ENCODE measurements at places on chromosomes 2 and 18.
A peak's percentile ranks its signal among the peaks of the same experiment; 100 is the strongest.

DNA sequence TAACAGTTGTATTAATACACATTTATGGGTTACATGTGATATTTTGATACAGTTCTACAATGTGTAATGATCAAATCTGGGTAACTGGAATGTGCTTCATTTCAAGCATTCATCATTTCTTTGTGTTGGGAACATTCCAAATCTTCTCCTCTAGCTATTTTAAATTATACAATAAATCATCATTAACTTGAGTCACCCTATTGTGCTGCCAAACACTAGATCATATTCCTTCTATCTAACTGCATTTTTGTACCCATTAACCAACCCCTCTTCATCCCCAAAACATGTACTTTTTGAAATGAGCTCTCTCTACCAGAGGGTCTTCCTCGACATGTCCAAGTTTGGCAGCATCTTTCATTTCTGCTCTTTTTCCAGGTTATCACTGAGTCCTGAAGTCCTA, 81.1 kb upstream of the TTC39C start:
- no peak for DNase-seq

- DNase-seq, result no peak
Observed at GRCh38 chr2:29733965-29734364, 187.4 kb downstream of the ALK start.

GRCh38 chr2:37786191-37786698, 114.8 kb upstream of the CDC42EP3 start:
- no peak for DNase-seq

- DNase-seq, result no peak
Observed at GRCh38 chr2:38407111-38407682, 30.1 kb upstream of the ATL2 start.

DNA sequence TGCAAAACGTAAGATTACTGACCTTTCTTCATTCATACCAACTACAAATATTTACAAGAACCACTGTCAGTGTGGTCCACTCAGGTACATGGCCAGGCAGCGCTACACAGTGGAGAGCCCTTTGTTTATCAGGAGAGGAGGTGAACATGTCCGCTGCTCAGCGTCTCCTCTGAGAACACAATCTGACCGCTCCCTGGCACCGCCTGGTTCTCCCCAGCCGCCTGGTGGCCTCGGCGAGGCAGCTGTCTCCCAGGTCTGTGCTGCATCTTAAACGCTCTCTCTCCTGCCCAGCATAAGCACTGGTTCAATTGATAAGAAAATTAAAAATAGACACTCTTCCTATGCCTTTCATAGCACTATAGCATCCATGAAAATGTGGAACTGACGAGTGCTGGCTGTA, 146.8 kb upstream of the PXDN start:
- no peak for DNase-seq

DNA sequence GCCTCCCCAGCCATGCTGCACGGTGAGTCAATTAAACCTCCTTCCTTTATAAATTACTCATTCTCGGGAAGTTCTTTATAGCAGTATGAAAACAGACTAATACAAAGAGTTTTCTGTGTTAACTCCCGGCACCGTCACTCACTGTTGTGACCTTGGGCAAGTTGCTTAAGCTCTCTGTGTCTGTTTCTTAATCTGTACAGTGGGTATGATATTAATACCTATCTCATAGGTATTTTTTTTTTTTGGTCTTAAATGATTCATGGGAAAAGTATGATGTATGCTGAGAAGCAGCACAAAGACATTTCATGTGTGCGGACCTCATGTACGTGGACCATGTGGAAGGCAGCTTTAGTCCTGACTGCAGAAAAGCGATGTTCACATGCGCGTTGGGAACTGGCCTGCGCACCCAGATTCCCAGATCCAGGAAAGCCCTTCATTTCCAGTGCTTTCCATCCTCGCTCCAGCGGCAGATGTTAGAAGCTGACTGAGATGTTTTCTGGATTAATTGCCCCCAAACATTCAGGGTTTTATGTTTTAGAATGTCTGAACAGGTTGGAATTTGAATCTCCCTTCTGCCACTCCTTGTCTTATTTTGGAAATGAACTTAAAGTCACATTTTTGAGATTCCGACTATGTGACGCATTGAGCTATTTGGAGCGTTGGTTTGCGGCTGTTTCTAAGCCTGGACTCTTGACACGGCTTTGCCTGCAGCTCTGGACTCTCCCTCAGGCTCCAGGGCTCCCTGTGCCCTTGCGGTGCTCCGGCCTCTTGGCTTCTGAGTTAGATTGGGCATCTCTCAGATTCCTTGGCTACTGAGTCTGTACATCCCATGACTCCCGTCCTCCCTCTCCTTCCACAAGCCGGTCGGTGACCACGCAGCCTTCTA, 61.4 kb downstream of the SLC4A3 start:
- no peak for DNase-seq

GRCh38 chr2:188975497-188976102, 1.4 kb downstream of the COL3A1 start:
- no peak for DNase-seq

DNA sequence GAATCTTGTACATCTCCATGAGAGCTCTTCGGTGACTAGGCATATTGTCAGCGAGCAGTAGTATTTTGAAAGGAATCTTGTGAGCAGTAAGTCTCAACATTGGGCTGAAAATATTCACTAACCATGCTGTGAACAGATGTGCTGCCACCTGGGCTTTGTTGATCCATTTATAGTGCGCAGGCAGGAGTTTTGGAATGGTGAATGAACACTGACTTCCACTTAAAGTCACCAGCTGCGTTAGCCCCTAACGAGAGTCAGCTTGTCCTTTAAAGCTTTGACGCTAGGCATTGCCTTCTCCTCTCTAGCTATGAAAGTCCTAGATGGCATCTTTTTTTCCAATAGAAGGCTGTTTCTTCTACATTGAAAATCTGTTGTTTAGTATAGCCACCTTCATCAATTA, 4.1 kb downstream of the ASB1 start:
- DNase-seq, result no peak

GRCh38 chr2:150051004-150051403, 436.5 kb downstream of the RND3 start:
- peak; percentile 1 for DNase-seq

DNA sequence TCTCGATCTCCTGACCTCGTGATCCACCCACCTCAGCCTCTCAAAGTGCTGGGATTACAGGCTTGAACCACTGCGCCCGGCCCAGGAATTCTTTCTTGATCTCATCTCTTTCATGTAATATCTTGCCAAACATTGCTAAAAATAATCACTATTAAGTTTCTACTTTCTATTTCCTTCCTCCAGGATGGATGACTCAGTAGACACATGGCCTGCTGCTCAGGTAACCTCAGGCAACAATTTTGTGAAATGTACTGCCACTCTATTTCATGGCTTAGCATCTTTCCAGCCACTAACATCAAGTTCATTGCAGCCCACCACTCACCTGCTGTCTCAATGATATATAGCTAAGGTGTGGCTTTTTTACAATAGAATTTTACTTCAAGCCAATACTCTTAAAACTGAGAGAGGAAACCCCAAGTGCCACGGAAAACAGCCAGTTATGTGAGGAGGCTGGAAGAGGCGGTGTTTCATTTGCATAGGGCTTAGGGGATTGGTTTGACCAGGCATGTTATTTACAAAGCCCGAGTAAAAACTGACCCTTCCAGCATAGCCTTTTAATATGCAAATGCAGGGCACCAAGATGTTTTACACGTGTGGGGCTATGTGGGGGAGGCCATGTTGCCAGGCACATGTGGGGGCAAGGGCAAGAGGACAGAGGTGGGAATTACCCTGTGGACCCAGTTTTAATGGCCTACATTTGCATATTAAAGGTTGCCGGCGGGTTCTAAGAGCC, 11.3 kb upstream of the SUMO1 start:
- DNase-seq, result peak; percentile 7

DNA sequence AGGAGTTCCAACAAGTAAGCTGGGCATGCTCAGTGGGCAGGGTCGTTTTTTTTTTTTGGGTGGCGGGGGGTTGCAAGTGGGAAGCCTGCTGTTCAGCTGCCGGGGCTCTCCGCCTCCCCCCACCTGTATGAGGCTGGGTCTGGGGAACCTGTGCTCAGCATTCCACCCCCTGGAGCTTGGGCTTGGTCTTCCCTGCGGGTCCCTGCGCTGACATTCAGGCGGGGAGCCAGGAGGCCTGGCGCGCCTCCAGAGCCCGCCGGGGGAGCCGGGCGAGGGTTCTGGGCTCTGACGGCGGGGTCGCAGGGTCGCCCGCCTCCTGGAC, 822 bp upstream of the GPD2 start:
- no peak for DNase-seq

- peak; percentile 39 for DNase-seq
Observed at GRCh38 chr18:62844850-62845643, 129.7 kb downstream of the PHLPP1 start.

DNA sequence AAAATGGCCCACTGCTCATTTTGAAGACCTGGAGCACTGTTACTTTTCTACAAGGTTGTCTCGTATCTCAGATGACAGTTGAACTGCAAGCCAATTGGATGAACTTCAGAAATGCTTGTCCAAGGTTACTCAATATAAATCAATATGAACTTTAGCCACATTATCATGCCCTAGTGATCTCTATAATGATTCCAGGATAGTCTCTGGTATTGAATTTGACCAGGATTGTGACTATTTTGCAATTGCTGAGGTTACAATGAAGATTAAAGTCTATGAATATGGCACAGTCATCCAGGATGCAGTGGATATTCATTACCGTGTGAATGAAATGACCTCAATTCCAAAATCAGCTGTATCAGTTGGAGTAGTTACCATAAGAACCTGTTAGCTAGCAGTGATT, 196.0 kb upstream of the RAB12 start:
- DNase-seq, result no peak

DNA sequence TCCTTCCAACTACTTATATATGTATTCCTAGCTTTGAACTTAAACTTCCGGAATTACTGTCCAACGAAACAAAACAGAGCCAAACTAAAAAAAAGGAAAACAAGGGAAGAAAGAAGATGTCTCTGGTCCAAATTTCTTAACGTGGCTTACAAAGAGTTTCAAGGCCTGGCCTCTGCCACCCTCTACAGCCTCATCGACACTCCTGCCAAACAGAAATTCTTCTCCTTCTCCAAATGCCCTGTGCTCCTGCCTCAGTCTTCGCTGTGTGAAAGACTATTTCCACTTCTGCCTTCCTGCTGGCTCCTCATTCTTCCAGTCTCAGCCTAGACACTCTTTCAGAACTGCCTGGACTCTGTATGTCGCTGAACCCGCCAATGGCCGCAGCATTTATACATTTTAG, 249.2 kb downstream of the TXNL1 start:
- no peak for DNase-seq

All from inflammatory macrophage treated with lipopolysaccharide for 4 hours (primary cell).